ENCODE measurements at places on chromosomes 2 and 18.

- DNase-seq: no peak
Measured at GRCh38 chr2:214836568-214836967, 27.1 kb upstream of the BARD1 start.

DNA sequence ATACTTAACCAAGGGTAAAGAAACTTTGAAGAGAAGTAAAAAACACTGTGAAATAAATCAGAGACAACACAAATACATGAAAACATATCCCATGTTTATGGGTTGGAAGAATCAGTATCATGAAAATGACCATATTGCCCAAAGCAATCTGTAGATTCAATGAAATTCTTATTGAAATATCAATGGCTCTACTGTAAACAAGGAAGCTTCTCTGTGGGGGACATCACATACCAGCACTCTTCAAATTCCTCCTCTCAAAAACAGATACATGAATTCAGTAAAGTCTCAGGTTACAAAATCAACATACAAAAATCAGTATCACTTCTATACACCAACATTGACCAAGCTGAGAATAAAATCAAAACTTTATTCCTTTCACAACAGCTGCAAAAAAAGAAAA lies 63.5 kb upstream of the CNTNAP5 start:
- DNase-seq: no peak

DNA sequence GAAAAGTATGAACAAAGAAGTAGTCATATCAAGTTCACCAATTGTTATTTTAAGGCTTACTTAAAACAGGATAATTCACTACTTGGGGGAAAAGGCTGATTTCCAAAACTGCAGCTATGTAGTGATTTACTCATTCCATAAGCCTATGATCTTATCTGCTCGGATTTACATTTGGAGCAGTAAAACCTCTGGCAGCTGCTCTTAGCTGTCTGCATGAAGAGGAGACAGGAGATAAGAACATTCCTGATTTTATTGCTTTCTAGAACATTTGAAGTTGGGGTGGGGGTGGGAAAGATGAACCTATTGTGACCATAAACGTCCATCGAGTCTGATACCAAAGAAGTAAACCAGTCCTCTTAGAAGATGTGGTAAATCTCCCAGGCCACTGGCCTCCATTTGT lies 120.9 kb downstream of the MMADHC start:
- no peak for DNase-seq

DNA sequence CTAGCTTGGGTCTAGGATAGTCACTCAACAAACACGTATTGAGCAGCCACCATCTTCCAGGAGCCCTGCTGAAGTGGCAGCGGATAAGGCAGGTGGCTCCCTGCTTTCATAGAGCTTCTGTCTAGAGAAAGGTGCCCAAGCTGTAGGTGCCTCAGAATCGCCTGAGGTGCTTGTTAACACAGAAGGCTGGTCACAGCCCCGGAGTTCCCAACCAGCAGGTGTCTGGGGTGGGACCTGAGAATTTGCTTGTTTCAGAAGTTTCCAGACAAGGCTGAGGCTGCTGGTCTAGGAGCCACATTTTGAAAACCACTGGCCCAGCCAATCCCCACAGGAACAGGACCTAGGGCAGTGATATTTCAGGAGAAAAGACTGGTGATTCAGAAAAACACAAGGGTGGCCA lies 45.3 kb upstream of the SMAD7 start:
- DNase-seq: no peak

- DNase-seq: peak; percentile 56
Measured at GRCh38 chr2:96161898-96162297, 16.7 kb upstream of the DUSP2 start.

GRCh38 chr18:12391487-12392165 lies 14.6 kb upstream of the AFG3L2 start:
- peak; percentile 62 for DNase-seq

DNA sequence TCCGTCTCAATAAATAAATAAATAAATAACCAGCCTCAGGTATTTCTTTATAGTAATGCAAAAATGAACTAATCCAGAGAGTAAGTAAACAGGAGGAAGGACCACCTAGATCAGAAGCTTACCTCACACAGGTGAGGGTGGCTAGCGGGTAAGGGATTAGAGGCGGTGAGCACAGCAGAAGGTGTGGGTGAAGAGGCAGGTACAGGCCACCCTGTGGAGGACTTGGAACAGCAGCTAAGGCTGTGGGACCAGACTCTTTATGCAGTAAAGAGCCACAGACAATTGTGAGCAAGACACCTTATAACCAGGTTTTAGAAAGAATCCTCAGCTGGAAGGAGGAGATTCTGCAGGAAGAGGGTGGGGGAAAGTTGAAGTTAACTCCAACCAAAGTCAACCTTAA lies 34.2 kb upstream of the TTR start:
- no peak for DNase-seq

DNA sequence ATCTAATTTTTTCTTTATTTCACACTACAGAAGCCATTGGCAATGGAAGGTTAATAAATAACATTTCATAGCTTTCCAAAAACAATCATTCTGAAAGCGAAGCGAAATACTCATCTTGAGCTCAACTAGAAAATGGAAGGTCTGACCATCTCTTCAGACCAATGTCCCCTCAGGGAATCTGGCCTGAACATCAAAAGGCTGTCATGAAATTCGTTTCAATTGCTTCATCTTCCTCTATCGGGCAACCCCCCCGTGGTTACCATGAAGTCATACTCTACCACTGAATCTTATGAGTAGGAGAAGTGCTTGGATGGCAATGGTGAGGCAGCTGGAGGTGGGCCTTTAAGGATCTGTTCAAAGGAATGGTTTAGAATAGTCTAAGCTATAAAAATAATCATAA lies 22.9 kb upstream of the CYTIP start:
- DNase-seq: no peak

- DNase-seq: no peak
Measured at GRCh38 chr2:69466728-69467127, 29.5 kb upstream of the NFU1 start.

DNA sequence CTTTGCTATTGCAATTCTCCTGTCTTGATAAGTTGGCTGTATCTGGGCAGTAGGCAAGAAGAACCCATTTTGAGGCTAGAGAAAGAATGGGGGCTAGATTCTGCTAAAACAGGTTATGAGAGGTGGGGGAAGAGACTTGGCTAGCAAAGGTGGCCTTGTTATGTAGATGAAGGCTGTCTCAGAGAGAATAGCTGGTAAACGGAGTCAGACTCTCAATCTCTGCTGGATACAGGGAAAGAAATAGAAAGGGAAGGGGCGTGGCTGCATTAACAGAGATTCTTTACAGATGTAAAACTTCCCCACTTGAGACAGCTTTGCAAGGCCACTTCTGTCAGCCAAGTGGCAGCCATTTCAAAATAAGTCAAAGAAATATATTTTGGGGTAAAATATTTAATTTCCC lies 38.1 kb upstream of the ARHGAP25 start:
- no peak for DNase-seq

GRCh38 chr2:154507186-154507585 lies 191.3 kb upstream of the KCNJ3 start:
- DNase-seq: no peak

DNA sequence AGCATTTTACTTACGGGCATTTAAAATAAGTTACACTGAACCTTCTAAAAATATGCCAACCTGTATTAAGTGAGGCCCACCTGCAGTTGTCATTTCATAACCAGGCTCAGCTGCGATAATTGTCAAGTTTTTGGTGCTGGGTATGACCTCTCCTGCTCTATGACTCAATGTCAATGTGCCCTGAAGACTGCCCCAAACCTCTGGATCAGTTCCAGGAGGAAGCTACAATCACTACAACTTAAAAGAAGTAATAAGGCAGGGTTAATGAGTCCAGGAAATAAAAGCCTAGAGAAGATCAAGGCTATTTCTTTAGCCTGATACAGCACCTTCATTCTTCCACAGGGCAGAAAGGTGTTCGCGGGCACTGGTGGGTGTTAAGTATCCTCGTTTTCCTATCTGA lies 22.9 kb downstream of the POLR1A start:
- DNase-seq: no peak

DNA sequence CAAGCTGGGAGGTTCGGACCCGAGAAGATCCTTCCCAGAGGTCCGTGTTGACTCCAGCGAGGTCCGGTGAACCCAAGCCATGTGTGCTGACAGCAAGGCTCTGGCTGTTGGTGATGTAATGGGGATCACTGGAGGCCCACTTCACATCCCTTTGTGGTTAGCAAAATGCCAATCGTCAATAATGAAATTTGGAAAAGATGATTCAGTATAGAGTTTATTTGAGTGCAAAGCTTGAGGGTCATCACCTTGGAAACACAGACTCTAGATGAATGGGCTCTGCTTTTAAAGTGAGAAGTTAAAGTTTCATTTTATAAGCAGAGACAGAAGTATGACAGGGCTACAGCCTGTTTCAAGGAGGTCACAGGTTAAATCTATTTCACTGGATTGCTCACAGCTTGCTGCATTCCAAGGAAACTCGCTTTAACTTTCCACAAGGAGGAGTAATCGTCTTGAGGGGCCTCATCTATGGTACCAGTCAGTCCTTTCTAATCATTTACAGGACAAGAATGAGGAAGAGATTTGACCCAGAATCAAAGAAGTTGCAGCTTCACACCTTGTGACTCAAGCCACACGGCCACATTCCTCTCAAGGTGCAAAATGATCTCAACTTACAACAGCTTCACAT lies 140.5 kb downstream of the TPO start:
- DNase-seq: no peak

GRCh38 chr2:220300806-220301205 lies 673.4 kb downstream of the SLC4A3 start:
- no peak for DNase-seq

DNA sequence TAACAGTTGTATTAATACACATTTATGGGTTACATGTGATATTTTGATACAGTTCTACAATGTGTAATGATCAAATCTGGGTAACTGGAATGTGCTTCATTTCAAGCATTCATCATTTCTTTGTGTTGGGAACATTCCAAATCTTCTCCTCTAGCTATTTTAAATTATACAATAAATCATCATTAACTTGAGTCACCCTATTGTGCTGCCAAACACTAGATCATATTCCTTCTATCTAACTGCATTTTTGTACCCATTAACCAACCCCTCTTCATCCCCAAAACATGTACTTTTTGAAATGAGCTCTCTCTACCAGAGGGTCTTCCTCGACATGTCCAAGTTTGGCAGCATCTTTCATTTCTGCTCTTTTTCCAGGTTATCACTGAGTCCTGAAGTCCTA lies 81.1 kb upstream of the TTC39C start:
- DNase-seq: no peak

DNA sequence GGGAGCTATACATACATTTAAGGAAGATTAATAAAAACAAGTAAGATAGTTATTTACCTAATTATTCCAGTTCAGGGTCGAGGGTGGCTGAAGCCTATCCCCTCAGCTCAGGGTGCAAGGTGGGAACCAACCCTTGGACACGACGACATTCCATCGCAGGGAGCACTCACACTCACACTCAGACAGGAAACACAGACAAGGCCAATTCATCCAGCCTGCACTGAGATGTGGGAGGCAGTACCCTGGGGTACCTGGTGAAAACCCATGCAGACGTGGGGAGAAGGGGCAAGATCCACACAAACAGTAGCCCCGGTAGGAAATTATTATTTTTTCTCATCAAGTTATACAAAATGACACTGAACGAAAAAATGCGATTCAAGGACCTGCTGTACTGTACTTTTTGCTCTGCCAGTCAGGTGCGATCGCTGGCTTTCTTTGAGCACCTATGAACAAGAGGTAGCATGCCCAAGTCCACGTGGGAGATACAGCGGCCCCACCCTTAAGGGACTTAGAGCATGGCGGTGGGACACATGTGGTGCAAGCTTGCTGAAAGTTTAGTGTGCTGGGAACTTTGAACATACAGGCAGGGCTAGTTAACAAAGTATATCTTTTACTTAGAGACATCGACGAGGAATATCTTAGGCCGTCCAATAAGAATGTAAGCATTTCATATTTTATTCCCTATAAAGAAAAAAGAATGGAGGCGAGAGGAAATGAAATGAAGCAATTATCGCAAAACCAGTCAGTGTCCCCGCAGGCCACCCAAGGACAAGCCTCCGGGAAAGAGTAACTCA lies 624 bp downstream of the METTL8 start:
- peak; percentile 48 for DNase-seq

DNA sequence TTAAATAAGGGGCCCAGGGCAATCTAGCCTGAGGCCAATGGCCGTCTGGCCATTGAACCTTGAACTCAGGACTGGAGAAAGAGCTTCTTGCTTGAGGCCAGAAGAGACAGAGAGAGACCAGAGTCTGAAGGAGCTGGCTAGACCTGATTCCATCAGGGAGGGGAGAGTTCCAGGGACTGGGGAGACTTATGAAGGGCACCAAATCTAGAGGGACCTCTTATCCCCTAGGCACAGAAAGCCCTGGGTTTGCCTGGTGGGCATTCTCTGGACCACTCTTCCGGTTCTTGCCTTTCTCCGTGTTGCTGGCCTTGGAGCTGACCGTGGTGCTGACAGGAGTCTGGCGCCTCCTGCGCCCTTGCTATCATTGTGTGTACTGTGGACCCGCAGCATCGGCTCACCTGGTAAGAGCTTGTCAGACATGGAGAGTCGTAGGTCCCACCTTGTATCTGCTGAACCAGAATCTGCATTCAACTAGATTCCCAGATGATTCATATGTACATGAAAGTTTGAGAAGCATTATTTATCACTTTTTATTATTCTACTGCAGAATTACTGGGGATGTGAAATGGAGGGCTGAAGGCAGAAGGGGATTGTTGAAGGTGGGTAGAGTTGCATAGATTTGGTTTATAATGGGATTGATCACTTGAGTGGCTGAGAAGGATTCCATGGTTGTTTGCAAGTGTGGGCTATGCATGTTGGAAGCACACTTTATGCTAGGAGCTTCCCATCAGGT lies 4.3 kb upstream of the TRPM8 start:
- peak; percentile 32 for DNase-seq

DNA sequence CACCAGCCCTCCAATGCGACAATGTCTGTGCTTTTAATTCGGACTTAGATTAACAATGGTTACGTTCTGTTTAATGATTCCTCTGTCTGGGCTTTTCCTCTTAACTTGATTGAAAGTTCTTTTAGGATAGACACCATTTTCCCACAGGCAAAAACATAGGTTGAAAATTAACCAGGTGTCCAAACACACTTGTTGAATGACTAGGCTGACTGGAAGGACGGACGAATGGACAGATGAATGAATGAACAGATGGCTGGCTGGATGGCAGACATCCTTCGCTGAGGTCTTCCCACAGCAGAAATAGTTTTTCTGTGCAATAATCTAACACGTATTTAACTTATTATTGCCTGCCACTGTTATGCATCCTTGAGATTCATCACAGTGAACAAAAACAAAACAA lies 298.8 kb downstream of the SRBD1 start:
- DNase-seq: no peak

DNA sequence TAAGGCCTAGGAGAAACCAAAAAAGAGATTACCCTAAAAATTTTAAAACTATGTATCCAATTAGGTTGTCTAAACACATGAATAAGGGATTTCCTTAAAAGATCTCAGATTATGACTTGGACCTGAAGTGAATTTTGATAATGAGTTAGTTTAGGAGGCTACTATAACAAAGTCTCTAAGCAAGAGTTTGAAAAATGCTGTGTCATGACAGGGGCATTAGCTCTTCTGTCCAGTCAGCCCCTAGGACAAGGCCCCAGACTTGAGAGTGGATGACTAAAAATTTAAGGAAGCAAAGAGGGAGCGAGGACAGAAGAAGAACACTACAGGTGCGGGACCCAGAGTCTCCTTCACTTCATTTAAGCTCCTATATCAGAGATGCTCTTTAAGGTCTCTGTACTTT lies 135.9 kb downstream of the DTNB start:
- DNase-seq: peak; percentile 26
